ENCODE measurements at places on chromosomes 6 and 20. TPM values are rescaled to one million over a fixed set of nuclear protein-coding genes. Genes with fewer than 3 reads are reported as not detected.

Gene CYP24A1
- total RNA-seq: 6.2 TPM

Gene PAK5
- total RNA-seq: not detected

Gene LSM14B
- 39.1 TPM for total RNA-seq

Gene OR12D3
- not detected for total RNA-seq

Gene RAB5IF
- total RNA-seq: 61.8 TPM

Gene ENPP4
- total RNA-seq: 0.56 TPM

Gene LAMA2
- 0.50 TPM for total RNA-seq

Gene RFX6
- not detected for total RNA-seq

Gene CFAP61
- not detected for total RNA-seq

Gene BNIP5
- not detected for total RNA-seq

Gene BPIFA3
- total RNA-seq: not detected

Gene ADGRF5
- 1.5 TPM for total RNA-seq

Gene SLC25A27
- total RNA-seq: 18.1 TPM

Gene PNPLA1
- total RNA-seq: not detected

Gene BTNL2
- not detected for total RNA-seq

Gene SOX4
- total RNA-seq: 22.3 TPM

Gene TXLNB
- not detected for total RNA-seq

Gene SAPCD1
- total RNA-seq: 0.33 TPM

Gene HRH3
- total RNA-seq: not detected

Gene PLN
- not detected for total RNA-seq

Gene B3GALT4
- 0.83 TPM for total RNA-seq

Gene OTOR
- total RNA-seq: not detected

Gene ULBP3
- 8.6 TPM for total RNA-seq

Gene CASS4
- total RNA-seq: not detected

Gene C20orf202
- not detected for total RNA-seq

Gene SIRPD
- total RNA-seq: not detected

Gene IRF4
- not detected for total RNA-seq

Gene TMC2
- total RNA-seq: not detected

Gene RAET1G
- total RNA-seq: 28.8 TPM

Gene PTCRA
- total RNA-seq: not detected

Gene TPX2
- 74.3 TPM for total RNA-seq

Gene FGD2
- total RNA-seq: not detected

Gene SPEF1
- 0.26 TPM for total RNA-seq

All from mammary epithelial cell (primary cell).